ACHN (cell line): ENCODE measurements at places on chromosomes 7 and 10.

DNA sequence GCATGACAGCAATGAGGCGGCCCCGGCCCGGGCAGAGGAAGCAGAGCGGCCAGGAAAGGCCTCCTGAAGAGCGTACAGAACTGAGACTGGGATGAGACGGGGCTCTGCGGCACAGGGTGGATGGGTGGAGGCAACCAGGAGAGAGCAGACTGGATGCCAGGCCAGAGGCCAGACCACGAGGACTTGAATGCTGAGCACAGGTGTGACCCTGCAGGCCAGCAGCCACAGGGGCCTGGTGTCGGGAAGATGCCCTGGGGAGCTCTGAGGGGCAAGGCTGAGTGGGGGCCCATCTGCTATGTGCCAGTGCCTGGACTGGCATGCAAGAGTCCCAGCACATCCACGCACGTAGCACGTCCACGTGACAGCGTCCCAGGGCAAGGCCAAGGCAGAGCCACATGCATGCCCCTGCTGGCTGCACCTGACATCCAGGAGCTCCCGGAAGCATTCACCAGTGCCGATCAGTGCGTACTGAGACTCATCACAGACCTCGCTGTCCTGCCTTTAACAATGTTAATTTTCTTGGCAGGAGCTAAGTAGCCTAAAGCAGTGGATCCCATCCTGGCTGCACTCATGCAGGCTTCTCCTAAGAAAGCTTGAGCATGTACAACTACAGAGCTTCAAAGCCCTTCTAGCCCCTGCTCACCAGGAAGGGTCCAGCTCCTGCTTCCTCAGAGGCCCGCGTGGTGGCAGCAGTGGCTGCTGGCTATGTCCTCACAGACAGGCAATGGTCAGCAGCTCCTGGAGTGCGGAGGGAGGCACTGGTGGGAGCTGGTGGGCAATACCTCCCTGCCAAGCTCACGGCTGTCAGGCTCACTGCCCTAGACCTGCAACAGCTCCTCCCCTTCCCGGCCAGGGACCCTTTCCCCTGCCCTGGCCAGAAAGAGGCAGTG is 18.0 kb downstream of the GRID1 start:
- no peak for DNase-seq

DNA sequence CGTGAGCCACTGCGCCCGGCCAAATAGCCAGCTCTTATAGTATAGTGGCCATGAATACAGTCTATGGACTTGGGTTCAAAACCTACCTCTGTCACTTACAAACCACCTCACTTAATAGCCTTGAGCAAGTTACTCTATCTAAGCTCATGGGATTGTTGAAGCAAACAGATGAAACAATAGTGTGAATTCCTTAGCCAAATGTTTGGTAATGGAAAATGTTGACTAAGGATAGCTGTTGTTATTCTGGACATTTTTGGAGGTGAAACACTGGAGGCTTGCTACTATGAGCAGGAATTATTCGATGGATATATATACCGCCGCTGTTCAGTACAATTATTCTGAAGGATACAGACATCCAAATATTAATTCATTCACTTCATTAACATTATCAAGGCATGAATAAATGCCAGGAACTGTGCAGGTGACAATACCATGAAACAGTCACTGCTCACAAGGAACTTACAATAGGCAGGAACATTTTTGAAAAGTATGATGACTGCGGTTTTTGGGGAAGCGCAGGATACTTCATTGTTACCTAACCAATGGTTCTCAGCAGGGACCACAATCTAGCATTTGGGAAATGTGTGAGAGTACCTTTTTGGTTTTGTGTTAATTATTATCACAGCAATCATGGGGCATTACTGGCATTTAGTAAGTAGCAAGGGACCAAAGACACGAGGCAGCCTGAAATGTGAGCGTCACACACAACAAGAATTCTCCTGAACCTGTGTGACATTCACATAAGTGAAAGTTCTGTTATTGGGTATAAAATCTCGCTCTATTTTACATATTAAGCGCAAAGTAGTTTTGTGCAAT is 55.7 kb downstream of the CUBN start:
- DNase-seq = no peak

GRCh38 chr7:8303904-8304528 is 42.0 kb upstream of the ICA1 start:
- no peak for DNase-seq

DNA sequence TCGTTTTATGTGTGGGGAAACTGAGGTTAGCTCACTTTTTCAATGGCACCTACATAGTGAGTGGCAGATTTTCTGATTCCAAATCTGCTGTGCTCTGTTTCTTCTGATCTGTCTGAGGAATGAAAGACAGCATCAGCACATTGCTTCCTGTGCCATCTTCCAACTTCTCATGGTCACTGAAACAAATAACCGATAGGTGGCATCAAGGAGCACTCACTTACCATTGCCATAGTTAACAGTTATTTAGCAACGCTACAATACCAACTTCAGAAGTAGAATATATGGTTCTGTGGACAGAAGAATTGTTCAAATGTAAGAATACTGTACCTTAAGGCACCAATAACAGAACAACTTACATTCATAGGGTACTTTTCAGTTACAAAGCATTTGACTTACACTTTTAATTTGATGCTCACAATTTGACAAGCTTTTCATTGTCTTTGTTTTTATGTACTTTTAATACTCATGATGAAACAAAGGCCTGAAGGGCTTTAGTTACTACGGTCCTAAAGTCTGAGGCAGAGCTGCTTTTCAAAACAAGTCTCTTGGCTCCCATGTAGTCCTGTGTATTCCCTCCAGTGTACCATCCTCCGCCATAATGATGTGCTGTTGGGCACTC is 228.9 kb upstream of the TCF7L2 start:
- peak; percentile 65 for DNase-seq

GRCh38 chr10:98086837-98087708 is 47.4 kb upstream of the R3HCC1L start:
- DNase-seq = no peak
